Activated naive CD4-positive, alpha-beta T cell treated with anti-CD3 and anti-CD28 coated beads for 36 hours (primary cell): ENCODE measurements at places on chromosomes 12 and 14.
A peak's percentile ranks its signal among the peaks of the same experiment; 100 is the strongest.

DNA sequence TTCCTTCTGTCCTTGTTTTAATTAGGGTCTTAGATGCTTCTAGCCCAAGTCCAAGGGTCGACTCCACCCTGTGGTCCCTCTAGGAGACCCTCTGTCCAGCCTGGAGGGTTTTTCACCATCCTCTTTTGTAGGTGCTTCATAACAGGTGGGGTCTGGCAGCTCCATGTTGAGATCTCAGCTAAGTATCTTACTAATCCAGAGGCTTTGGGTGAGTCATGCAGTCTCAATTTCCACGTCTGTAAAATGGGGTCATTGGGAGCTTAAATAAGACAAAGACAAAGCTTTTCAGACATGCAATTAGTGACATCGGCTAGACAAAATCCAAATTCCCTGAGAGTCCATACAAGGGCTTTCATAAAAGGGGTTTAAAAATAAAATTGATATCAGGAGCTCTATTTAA, 3.2 kb downstream of the HSPB8 start:
- no peak for DNase-seq

DNA sequence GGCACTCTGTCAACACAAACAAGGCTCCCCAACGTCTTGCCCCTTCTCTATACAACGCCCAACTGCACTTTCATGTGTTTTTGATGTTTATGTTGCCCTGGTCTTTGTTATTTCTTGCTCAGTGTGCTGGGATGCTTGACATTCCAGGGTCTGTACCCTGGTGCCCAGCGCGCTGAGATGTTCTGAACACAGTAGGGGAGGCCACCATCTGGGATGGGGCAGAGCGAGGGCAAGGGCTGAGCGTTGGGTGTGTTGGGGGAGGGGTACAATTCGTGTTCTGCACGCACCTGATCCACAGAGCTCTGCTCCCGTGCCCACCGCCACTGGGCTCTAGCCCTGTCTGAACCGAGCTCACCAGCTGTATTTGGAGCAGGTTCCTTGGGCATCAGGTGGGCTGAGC, 52.9 kb downstream of the ISCA2 start:
- no peak for DNase-seq

DNA sequence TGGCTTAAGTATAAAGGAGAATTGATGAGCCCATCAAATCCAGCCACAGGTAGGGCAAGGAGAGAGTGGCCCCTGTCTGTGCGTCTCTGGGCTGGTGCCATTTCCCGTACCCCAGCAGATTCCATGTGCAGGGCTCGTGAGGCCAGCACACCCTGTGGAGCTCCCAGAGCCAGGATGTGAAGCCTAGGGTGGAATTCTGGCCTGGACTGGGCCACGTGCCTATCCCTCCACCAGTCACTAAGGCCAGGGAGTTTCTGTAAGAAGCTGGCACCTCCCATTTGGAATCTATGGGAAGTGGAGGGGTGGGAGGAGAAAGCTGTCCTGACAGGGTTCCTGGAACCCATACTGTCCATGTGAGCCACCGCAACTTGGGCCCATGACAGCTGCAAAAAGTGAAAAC, 148.5 kb downstream of the FOXN3 start:
- DNase-seq = no peak

DNA sequence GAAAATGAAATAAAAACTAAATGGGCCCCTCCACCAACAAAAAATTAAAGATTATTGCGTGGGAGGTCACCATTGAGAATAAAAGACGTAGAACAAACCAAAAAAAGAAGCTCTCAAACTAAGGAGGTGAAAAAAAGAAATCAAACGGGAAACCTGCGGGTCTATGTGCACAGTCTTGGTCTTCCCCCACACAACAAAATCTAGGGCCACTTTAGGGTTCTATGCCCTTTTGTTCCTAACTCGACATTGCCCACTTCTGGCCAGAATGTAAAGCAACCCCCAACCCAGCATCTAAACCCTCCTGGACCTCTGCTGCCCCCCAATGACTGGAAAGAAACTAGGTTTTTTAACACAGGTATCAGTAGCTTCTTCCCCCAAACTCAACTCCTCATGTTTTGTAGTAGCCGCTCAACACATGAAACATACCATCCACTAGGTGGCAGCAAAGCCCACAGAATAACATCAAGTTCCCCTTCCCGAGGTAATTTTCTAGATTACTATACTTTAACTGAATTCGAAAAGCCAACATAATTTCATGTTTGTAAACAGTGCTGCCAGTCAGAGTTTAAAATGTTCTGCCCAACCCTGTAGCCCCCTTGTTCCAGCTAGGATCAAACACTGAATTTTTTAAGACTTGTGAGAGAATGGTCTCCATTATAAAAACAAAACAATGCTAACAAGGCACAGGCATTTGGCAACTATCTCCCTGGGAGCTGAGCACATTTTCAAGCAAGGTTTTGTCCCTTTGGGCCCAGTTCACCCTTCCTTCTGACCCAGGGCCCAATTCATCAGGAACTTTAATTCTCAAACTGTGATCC, 18.7 kb downstream of the DAD1 start:
- peak; percentile 93 for DNase-seq

- no peak for DNase-seq
Observed at GRCh38 chr14:103899316-103899715, 28.9 kb upstream of the TDRD9 start.

DNA sequence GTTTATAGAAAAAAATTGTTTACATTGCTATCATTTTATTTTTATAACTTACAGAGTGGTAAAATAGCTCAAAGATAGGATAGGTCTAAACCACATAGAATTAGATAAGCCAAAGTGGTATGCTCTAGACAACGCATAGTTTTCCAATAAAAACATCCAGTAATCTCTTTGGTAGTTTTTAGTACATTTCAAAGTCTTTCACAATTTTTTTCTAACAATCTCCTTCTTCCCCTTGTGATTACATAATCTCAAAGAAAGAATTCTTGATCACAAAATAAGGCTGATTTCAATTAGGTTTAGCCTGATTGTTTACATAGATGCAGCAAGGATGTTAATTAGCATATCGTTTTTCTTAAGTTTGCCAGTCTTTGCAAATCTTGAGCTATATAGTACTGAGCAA, 460.0 kb downstream of the FUT8 start:
- no peak for DNase-seq

DNA sequence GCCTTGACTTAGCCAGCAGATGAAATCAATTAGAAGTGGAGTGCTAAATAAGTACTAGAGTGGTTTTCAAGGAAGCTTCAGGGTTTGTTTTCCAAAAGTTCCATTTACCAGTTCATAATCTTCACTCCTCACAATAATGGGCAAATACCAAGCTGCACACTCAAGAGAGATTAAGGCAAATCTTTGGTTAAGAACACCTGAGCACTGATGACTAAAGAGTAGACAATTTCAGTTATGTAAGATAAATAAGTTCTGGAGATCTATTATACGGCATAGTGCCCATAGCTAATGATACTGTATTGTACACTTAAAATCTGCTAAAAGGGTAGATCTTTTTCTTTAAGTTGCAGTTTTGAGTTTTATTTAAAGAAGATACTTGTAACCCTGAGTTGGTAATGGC, 125.0 kb downstream of the ARMH4 start:
- no peak for DNase-seq

- no peak for DNase-seq
Observed at GRCh38 chr14:105529319-105529568, 2.9 kb downstream of the TMEM121 start.

DNA sequence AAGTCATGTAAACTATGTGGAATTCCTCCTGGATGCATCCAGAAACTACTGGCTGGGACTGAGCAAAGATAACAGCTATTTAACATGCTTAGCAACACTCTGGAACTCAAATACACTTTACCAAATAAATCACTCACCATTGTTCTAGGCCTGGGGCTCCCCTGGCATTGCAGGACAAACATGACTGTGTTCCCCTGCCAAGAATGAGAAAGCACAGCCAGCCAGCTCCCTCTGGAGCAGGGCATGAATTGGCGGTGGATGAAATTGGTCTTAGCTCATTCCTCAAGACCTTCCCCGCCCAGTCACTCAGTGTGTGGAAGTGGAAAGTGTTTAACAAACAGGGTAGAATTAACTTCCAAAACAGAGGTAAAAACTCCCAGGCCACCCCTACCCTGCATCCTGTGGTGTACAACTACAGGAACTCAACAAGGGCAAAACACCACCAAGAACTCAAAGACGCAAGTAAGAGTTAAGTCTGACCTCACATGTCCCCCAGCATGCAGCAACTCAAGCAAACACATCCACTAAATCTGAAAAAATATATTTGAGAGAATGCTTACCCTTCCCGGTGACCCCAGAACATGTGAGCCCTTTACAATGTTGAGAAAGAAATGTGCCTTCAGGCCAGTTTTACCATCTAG, 58.4 kb upstream of the BDKRB2 start:
- DNase-seq = no peak

DNA sequence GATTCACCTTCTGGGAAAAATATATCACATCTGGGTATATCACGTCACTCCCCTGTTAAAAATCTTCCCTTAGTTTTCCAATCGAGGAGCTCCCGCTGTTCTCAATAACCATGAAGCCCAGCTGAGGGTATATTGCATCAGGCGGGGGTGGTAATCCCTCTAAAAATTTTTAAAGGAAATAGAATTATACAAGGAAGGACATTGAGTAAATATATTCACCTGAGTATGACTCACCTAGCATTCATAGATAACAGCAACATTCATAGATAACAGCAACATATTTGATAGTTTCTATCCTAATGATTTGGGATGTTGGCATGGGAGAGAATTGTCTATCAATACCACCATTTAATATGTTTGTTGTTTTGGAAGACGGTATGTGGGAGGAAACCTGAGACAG, 473.6 kb downstream of the RMST start:
- no peak for DNase-seq

DNA sequence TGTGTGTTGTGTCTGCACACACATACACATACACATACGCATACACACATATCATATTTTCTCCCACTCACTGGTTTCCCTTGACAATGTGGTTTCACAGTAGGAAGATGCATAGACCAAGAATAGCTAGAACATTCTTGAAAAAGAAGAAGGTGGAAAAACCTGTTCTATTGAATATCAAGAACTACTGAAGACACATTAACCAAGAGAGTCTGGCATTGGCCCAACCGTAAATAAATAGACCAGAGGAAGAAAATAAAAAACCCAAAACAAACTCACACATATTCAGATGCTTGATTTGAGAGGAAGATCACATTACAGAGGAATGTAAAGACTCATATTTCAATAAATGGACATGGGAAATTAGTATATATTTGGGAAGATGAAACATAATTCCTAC, 311.3 kb downstream of the FOXG1 start:
- DNase-seq = no peak

DNA sequence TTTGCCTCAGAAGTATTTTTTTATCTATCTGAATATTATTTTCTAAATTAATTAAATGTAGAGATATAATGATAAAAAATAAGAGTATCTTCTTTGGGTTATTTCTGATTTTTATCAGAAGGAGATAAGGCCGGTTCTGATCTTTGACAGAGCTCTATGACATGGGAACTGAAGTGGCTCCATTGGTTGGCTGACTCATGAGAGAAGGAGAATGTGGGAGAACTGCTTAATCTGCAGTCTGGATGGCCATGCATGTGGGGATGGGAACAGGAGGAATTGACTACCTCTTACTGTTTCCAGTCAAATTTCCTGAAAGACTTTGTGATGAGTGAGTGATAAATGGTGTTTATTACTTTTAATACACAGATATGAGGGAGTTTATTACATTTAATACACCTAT, 155.8 kb upstream of the ATP2B1 start:
- DNase-seq = no peak

DNA sequence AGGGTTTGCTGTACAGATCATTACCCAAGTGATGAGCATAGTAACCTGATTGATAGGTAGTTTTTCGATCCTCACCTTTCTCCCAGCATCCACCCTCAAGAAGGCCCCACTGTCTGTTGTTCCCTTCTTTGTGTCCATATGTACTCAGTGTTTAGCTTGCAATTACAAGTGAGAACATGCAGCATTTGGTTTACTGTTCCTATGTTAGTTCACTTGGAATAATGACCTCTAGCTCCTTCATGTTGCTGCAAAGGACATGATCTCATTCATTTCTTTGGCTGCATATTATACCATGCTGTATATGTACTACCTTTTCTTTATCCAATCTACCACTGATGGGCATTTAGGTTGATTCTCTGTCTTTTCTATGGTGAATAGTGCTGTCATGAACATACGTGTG, 181.6 kb upstream of the FOXG1 start:
- no peak for DNase-seq

DNA sequence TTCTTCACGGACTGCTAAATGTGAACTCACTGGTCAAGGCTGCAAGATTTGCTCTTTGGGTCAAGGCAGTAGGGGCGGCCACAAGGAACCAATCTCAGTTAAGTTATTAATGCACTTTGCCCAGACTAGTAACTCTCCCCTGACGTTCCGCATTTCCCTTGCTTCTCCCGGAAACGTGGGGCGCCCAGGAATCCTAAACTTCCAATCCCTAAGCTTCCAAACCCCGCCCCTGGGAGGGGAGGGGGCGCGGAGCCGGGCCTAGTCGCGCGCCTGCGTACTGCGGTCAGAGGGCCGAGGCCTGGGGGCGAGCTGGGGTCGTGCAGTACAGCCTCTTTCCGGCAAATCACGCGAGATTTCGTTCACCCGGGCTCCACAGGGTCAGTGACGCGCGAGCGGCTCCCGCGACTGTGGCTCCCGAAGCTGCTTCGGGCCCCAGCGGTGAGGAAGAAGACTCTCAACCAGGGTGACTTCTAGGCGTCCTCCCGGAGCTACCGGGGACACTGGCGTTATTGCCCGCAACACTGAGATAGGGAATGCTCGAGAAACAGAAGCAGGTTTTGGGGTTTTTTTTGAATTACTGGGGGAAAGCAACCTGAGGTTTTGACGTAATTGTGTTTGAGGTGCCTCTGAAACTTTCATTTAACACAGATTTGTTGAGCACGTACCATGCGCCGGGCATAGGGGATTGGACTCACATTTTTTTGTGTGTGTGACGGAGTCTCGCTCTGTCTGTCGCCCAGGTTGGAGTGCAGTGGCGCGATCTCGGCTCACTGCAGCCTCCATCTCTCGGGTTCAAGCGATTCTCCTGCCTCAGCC, at the start of gene PTGR2:
Gene PTGR2, plus strand, starts transcription at position 265 of the 816 bp plus-strand sequence. CDS start 7,032 bp downstream, outside the sequence.
- DNase-seq = peak; percentile 91

DNA sequence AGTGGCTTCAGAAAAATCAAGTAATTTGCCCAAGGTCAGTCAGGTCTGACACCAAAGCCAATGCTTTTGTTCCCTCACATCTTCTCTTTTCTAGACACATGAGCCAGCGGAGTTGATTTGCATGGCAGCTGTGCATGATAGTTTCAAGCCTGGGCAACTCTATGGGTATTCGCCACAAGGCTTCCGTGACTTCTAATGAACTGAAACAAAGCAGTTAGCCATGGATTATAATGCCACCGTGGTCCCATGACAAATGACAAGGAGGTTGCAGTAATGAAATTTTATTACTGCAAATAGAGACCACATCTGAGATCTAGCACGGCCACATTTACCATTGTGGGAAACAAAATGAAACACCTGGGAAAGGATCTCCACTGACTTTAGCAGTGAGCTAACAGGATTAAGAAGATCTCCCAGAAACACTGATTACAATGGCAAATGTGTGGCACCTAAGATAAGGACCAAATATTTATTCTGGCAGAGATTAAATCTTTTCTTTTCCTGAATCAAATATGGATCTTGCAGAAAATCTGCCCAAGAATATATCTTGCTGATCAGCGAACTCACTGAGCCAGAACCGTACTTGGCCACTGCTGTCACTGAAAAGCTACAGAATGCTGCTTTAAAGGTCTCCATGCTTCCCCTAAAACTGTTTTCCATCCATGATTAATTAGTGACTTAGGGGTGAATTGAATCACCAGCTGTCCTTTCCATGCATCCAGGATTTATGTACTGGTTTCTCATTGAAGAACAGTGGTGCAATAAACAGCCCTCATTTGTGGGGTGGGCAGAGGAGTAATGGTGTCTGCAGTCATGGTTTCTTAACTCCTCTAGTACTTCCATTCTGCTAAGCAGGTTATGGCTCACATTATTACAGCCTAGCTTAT, 551.0 kb downstream of the DIO2 start:
- DNase-seq = no peak
